ENCODE measurements at places on chromosomes 16 and 17. TPM values are rescaled to one million over a fixed set of nuclear protein-coding genes. Genes with fewer than 3 reads are reported as not detected.

DNA sequence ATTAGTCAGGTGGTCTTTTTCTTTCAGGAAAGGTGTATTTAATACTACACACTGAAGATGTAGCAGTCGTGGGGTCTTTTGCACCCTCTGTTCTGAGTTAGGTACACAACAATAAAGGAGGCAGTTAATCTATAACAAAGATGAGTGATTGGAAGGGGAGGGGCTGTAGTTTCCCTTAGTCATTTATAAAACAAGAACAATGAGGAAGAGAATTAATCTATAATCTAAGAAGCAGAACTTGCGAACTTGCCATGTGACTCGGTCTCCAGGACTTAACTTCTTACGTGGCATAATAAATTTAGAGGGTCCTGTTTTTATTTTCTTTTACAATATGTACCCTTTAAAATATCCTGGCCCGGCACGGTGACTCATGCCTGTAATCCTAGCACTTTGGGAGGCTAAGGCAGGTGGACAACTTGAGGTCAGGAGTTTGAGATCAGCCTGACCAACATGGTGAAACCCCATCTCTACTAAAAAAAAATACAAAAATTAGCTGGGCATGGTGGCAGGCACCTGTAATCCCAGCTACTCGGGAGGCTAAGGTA lies 8.6 kb upstream of the APPBP2 start:
- no peak for DNase-seq

DNA sequence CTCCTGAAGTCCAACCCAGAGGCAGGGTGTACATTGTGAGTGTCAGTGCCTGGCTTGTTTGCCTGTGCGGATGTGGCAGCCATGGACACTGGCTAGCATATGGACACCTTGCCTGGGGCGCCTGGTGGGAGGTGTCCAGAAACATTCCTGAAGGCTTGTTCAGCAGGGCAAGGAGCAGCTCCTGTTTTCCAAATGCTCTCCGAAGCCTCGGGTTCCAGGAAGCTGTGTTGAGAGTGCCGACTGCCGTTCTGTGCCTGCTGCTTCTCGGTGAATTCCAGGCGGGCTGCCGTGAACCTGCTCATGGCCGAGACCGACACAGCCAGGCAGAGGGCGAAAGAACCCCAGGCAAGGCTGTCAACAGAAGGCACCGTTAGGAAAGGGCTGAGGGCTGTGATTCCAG lies 10.9 kb upstream of the DHRS7C start:
- no peak for DNase-seq

GRCh38 chr16:7380911-7381310 lies 48.3 kb downstream of the RBFOX1 start:
- no peak for DNase-seq

The CSH2 gene
- total RNA-seq = not detected

DNA sequence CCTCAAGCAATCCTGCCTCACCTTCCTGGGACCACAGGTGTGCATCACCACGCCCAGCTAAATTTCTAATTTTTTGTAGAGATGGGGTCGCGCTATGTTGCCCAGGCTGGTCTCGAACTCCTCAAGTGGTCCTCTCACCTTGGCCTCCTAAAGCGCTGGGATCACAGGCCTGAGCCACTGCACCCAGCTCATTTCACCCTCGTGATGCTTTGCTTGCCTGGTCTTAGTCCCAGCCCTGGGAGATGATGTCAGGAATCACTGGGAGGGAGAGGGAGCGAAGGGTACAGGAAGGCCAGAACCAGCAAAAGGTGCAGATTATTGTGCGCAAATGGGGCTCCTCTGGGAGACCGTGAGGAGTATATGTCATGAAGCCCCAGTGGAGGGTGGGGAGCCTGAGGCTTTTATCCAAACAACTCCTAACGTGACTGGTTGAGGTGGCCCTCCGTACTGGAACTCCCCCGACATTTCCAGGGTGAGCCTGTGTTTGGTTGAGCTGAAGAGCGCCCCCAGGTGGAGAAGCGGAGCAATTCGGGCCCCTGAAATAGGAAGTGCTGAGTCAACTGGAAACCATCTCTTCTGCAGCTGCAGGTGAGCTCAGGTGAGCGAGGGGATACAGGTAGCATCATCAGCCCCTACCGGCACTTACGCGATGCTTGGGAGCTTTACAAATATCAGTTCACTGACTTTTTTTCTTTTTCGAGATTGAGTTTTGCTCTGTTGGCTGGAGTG lies 41.2 kb upstream of the HAPSTR1 start:
- DNase-seq = no peak

The PITPNM3 gene
- total RNA-seq = 0.64 TPM

DNA sequence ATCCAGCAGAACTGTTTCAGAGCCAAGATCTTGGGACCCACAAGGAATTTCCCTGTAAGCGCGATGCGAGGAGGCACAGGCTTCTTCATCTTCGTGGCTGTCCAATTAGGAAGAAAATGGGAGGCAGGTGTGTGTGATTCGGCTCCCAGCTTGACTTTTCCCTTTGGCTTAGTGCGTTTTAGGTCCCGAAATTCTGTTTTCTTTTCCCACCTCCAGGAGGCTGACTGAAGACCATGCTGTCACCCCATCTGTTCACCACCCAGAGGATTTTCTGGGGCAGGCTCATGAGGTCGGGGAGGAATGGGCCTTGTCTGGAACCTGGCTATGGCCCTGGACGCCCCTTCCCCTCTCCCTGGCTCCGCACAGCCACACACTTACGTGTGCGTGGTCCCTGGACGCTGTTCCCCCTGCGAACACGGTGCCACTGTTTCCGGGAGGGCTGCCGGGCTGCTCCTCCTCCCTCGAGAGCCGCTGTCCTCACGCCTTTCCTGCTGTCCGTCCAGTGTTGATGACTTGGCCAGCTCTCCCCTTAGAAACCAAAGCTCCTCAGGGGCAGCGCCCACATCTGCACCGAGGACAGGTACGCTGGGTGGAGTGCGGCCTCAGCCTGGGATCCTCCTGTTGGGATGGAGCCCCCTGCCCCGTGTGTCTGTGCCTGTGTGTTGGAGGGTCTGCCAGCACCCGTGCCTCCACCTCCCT lies 2.7 kb upstream of the PABPN1L start:
- no peak for DNase-seq

Measured in activated naive CD8-positive, alpha-beta T cell treated with anti-CD3 and anti-CD28 coated beads, Interleukin-2, amount 10 ng/mL, durations not matched to agents 7 days and 5 days (primary cell).